ENCODE measurements at places on chromosomes 7 and 10. TPM values are rescaled to one million over a fixed set of nuclear protein-coding genes. Genes with fewer than 3 reads are reported as not detected.
A peak's percentile ranks its signal among the peaks of the same experiment; 100 is the strongest.

- no peak for DNase-seq
- H3K27me3 ChIP-seq, result no peaks in the 10 kb centered on the region
- peaks cover 3% of the 10 kb centered on the region for H3K4me1 ChIP-seq
- H3K36me3 ChIP-seq, result no peaks in the 10 kb centered on the region
- no peak overlapping the region for H3K27ac ChIP-seq
Observed at GRCh38 chr7:139557857-139558581, 34.5 kb downstream of the CLEC2L start.

DNA sequence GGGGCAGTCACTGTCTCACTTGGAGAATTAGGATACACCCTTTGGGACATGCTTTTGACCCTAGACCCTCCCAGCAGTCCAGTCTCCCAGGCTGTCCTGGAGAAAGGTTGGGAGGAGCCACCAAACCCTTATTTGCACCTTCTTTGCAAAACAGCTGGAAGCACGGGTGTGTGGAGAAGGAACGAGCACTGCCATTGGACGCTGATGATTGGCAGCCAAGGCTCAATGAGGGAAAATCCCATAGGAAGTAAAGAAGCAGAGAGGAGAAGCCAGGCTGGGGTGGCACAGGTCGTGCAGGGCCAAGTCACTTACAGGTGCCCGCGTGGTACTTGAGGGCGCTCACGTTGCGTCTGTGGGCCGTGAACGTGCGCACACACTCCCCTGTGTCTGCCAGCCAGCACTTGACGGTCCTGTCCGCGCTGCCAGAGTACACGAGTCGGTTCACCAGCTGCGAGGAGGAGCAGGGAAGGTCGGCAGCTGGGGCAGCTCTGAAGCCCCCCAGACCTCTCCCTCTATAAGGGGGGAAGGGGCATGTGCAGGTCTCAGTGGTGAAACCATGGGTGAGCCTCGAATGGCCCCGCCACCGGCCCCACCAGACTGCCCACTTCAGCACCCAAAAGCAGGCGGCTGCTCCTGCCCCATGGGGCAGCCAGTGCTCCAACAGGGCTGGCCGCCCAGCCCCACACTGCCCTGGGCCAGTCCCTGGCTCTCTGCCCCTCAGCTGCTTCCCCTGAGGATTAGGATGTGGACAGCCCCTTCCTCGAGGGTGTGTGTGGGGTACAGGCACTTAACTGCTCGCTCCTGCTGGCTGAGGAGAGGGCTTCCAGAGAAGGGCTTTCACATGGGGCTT, 24.8 kb downstream of the WDR86 start:
- peaks cover 6% of the 10 kb centered on the region for H3K4me1 ChIP-seq
- no peak overlapping the region for H3K4me3 ChIP-seq
- DNase-seq, result no peak
- H3K27me3 ChIP-seq, result peaks cover 24% of the 10 kb centered on the region
- no peaks in the 10 kb centered on the region for H3K36me3 ChIP-seq

- no peak overlapping the region for H3K4me3 ChIP-seq
- no peak overlapping the region for H3K27ac ChIP-seq
- peaks cover 6% of the 10 kb centered on the region for H3K27me3 ChIP-seq
- no peak for DNase-seq
- H3K4me1 ChIP-seq, result no peaks in the 10 kb centered on the region
- no peaks in the 10 kb centered on the region for H3K36me3 ChIP-seq
Observed at GRCh38 chr7:43921423-43921822, 4.8 kb upstream of the UBE2D4 start.

DNA sequence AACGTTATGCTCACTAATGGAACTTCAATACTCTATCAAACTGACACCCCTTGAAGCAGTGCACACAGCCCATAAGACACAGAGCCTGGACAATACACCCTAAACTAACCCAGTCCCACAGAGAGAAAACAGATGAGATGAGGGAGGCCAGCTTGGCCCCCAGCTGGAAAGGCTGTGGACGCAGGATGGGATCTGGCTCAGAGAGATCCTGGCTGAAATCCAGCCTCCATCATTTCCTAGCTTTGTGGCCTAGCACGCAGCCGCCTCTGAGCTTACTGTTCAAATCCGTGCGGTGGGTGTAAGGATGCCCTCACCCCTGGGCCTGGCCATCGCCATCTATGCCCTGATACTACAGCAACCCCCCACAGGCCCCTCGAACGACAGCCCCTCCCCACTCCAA, 32.7 kb downstream of the SNX8 start:
- no peaks in the 10 kb centered on the region for H3K27me3 ChIP-seq
- no peak overlapping the region for H3K4me3 ChIP-seq
- no peak overlapping the region for H3K27ac ChIP-seq
- DNase-seq, result no peak

- no peaks in the 10 kb centered on the region for H3K36me3 ChIP-seq
- DNase-seq, result no peak
- no peak overlapping the region for H3K4me3 ChIP-seq
- no peaks in the 10 kb centered on the region for H3K4me1 ChIP-seq
Observed at GRCh38 chr7:45979275-45980180, 58.5 kb upstream of the IGFBP3 start.

DNA sequence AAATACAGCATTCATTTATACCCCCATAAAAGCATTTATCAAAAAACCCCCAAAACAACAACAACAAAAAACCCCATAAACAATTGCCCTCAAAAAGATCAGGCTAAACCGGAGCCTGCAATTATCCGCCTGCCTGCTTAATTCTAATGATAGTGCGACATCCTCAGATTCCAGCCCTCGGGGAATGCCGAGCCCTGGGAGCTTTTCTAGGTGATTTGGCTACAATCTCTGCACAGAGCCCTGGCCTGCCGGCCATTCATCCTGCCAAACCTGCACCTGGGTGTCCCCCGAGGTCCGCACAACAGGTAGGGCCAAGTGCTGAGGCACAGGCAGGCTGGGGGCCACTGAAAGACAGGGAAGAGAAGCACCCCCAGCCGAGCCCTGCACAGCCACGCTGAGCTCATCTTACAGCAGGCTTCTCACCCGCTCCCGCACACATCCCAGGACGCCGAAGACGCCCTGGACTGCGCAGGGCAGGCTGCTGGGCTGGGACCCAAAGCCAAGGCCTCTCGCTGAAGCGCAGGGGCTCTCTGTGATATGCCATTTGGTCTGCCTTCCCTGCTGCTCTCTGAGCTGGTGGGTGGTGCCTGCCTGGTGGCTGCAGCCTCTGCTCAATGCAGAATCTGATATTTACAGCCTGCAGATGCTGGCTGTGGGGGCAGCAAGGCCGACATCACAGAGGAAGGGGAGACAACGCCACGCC, 57.5 kb downstream of the CAMK2B start:
- H3K36me3 ChIP-seq, result no peaks in the 10 kb centered on the region
- no peak overlapping the region for H3K27ac ChIP-seq
- H3K4me1 ChIP-seq, result no peaks in the 10 kb centered on the region
- H3K27me3 ChIP-seq, result no peaks in the 10 kb centered on the region
- H3K4me3 ChIP-seq, result no peak overlapping the region

DNA sequence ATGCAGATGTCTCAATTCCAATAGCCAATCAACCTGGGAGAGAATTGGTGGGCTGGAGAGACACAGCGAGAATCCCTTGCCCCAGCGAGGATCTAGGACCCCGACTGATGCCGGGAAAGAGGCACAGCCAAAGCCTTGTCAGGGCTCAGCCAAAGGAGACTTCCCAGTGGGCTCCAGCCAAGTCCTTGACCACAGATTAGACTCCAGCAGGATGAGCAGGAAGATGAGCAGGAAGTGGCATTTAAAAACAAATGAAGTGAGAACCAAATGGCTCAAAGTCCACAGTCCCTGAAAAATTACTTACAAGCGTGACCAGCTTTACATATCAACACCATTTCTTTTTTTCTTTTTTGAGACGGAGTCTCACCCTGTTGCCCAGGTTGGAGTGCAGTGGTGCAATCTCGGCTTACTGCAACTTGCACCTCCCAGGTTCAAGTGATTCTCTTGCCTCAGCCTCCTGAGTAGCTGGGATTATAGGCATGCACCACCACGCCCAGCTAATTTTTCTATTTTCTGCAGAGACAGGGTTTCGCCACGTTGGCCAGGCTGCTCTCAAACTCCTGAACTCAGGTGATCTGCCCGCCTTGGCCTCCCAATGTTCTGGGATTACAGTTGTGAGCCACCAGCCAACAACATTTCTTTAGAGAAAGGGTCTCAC, 40.2 kb downstream of the CTBP2 start:
- no peaks in the 10 kb centered on the region for H3K27me3 ChIP-seq
- DNase-seq, result no peak
- no peak overlapping the region for H3K4me3 ChIP-seq
- H3K36me3 ChIP-seq, result no peaks in the 10 kb centered on the region

DNA sequence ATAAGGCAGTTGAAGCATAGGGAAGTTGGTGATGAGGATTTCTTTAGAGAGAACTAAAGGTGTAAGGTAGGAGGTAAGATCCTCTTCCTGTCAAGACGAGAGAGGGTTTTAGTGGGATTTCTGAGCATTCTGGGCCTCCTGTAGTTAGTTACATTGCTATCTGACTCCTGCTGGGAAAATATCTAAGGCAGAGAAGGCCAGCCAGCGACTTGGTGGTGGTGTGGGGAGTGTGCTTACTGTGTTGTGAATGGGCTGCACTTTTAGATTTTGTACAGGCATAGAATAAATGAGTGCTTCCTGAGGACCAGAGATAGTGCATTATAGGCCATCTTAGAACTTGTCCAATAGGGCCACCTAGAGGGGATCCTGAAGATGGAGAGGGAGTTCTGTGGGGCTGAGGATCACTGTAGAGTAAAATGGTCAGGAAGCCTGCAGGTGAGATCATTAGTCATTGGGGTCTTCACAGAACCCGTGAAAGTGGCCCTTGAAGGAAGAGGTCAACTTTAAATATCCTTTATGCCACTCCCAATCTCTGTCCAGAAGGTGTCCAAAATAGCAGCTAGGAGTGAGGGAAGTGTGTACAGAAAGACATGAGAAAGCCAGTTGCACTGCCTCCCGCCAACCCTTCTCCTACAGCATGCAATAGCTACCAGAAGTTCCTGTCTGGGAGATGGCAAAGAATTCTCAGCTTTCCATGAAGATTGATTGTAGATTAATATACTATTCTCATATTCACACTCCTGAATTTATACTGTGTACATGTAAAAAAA, 266.6 kb downstream of the POLR1F start:
- peak; percentile 23 for DNase-seq
- H3K36me3 ChIP-seq, result no peaks in the 10 kb centered on the region
- H3K27me3 ChIP-seq, result no peaks in the 10 kb centered on the region
- no peak overlapping the region for H3K27ac ChIP-seq
- no peak overlapping the region for H3K4me3 ChIP-seq

DNA sequence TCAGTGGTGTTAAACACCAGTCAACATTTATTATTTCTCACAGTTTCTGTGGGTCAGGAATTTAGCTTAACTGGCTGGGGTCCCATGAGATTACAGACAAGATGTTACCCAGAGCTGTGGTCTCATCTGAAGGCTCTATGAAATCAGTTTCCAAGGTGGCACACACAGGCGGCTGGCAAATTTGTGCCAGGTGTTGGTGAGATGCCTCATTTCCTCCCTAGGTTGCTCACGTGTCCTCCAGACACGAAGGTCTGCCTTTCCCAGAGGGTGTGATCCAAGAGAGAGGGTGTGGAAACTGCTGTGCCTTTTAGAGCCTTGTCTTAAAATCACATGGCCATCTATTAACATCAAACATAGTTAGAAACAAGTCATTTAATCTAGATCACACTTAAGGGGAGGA, 209.0 kb downstream of the JCAD start:
- H3K36me3 ChIP-seq, result no peaks in the 10 kb centered on the region
- H3K27me3 ChIP-seq, result no peaks in the 10 kb centered on the region
- H3K4me3 ChIP-seq, result no peak overlapping the region
- H3K4me1 ChIP-seq, result no peaks in the 10 kb centered on the region

DNA sequence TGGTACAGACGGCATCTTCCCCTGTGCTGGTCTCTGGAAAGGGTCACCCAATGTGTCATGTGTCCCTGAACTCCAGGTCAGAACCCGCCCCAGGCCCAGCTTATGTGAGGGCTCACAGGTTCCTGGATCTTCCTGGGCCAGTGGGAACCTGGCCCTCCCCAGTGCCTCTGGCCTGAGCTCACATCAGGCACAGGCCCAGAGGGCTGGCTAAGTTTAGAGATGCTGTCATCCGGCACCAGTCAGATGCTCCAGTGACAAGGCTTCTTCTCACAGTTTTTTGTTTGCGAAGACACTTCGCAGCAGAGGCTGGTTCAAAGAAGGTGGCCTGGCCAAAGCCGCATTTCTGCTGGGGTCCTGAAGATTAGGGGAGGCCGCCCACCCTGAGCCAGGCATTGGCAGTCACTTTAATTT, 11.8 kb downstream of the CAMK2B start:
- peaks cover 6% of the 10 kb centered on the region for H3K4me1 ChIP-seq
- H3K4me3 ChIP-seq, result no peak overlapping the region
- H3K27me3 ChIP-seq, result peaks cover 25% of the 10 kb centered on the region
- H3K27ac ChIP-seq, result no peak overlapping the region
- no peak for DNase-seq

DNA sequence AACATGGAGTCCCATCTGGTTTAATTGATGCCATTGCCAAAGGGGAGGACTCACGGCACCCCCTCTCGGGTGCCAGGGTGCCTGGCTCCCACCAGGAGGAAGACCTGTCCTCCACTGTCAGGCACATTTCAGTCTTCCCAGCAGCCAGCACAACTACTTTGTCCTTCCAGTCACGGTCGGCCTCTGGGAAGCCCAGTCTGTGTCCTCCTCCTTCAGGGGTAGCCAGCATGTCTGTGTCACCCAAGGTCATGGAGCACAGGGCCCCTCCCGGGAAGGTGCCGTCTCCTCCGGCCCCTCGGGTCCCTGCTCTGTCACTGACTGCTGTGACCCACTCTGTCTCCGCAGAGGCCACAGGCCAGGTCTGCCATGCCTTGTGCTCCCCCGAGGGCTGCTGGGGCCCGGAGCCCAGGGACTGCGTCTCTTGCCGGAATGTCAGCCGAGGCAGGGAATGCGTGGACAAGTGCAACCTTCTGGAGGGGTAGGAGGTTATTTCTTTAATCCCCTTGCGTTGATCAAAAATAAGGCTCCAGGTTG, 142.4 kb downstream of the EGFR start:
- H3K27me3 ChIP-seq, result no peaks in the 10 kb centered on the region
- no peaks in the 10 kb centered on the region for H3K36me3 ChIP-seq
- H3K4me1 ChIP-seq, result no peaks in the 10 kb centered on the region
- no peak overlapping the region for H3K27ac ChIP-seq

- peak overlapping the region; percentile 63 for H3K4me3 ChIP-seq
- no peak for DNase-seq
- H3K27me3 ChIP-seq, result no peaks in the 10 kb centered on the region
- H3K27ac ChIP-seq, result no peak overlapping the region
- peaks cover 8% of the 10 kb centered on the region for H3K4me1 ChIP-seq
Observed at GRCh38 chr10:50417486-50417885, 166.2 kb upstream of the ASAH2 start.

Gene AASS
- 394 TPM for total RNA-seq

Gene OGA
- total RNA-seq, result 107 TPM

Gene PKD2L1
- 0.20 TPM for total RNA-seq

Gene LFNG
- total RNA-seq, result 31.6 TPM

Gene HABP2
- not detected for total RNA-seq

Gene EPC1
- total RNA-seq, result 23.7 TPM

Gene MBL2
- total RNA-seq, result not detected

Gene VPS50
- 9.3 TPM for total RNA-seq

Gene TRIM73
- total RNA-seq, result 0.90 TPM

Gene CALML5
- not detected for total RNA-seq

Gene GPR85
- total RNA-seq, result 0.54 TPM

Gene CRHR2
- 0.19 TPM for total RNA-seq

Gene DENND2A
- total RNA-seq, result 11.4 TPM

Gene CCDC3
- 3.8 TPM for total RNA-seq
